ENCODE measurements at places on chromosomes 6 and 20.

GRCh38 chr20:43680981-43681380 lies 14.1 kb downstream of the MYBL2 start:
- no peak for DNase-seq

GRCh38 chr20:63076421-63076820 lies 69.7 kb upstream of the BHLHE23 start:
- DNase-seq = no peak

DNA sequence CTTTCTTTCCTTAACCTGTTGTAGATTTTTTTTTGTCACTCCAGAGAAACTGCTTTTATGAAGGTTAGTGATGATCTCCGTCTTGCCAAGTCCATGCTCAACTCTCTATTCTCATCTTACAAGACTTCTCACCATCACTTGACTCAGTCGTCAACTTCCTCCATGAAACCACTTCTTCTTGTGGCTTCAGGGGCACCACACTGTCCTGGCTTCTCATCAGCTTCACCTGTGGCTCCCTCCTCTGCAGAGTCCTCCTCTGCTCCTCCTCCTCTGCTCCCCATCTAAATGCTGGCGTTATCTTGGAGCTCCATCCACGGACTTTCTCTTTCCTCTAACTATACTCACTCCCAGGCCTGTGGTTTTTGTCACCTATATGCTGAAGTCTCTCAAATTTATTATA lies 187.5 kb downstream of the BACH2 start:
- no peak for DNase-seq

DNA sequence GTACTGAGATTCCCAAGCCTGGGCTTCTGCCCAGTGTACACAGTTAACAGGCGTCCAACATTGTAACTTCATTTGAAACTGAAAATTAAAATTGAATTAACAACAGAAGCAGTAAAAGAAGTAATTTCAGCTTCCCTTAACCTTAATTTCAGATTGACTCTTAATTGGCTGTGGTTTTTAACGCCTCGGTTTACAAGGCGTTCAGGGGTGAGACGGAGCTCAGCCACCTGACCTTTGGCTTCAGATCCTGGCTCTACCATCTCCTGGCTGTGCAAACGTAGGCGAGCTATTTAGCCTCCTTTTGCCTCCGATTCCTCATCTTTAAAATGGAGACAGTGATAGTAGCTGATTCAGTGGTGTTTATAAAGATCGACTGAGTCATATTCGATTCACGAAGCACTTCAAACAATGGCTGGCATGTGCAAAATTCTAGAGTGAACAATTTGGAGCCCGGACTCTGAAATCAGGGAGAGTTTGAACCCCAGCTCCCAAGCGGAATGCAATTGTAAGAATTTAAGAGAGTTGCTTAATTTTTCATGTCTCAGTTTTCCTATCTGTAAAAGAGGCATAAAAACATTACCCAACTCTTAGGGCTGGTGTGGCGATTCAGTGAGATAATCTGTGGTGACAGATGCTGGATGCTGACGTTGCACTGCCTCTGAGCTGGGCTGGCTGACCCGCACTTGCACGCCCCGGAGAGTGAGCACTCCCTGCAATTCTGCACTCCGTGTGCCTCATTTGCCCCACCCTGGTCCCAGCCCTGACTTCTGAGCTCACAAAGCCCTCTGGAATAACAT lies 23.5 kb upstream of the OCSTAMP start:
- no peak for DNase-seq

GRCh38 chr6:127641905-127642304 lies 64.9 kb downstream of the C6orf58 start:
- no peak for DNase-seq

GRCh38 chr6:120116343-120116742 lies 766.8 kb upstream of the MAN1A1 start:
- DNase-seq = no peak

GRCh38 chr6:8166156-8166555 lies 63.8 kb upstream of the EEF1E1 start:
- DNase-seq = no peak

DNA sequence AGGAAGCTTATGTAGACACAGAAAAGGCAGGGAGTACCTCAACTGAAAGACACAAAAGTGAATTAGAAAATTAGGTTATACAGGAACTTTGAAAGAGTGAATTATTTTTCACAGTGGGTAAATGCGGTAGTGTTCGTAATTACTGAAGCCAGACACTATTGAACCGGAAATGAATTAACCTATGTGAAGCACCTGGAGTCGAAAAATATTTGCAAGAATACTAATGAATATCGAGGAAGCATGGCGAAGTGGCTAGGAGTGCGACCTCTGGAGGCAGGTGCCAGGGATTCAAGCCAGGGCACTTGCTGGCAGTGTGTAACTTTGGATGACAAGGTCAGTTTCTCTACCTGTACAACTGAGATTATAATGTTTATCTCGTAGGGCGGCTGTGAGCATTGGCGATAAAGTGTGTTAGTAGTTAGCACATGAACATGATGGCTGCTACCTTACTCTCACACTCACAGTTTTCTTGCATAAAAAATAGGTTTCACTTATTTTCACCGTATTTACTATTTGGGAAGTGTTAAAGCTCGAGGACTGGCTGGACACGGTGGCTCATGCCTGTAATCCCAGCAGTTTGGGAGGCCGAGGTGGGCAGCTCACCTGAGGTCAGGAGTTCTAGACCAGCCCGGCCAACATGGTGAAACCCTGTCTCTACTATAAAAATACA lies 567 bp upstream of the SLC18B1 start:
- DNase-seq = peak; percentile 74

GRCh38 chr6:50992704-50993625 lies 174.3 kb downstream of the TFAP2B start:
- DNase-seq = no peak

DNA sequence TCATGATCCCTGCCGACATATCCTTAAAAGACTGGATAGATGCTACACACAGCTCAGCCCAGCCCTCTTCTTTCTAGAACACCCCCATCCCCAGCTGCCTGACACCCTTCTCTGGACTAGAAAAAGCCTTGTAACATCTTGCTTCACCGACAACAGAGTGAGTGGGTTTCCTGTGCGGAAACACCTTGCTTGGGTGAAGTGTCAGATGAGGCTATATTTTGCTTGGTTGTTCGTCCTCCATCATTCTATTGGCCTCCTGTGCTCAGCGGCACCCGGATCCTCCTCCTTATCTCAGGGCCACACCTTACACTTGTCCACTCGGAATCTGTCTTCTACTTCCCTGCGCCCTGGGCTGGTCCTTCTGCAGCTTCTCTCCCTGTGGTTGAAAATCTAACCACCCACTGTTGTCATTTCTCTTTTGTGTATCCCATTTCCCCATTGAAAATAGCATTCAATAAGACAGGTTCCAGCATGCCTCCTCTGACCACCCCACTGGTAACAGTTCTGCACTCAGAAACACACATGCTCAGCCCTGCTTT lies 101.3 kb upstream of the MLN start:
- DNase-seq = peak; percentile 99
